ENCODE measurements at places on chromosomes 12 and 14.

GRCh38 chr14:45181329-45181728 is 45.6 kb downstream of the FANCM start:
- DNase-seq: no peak

DNA sequence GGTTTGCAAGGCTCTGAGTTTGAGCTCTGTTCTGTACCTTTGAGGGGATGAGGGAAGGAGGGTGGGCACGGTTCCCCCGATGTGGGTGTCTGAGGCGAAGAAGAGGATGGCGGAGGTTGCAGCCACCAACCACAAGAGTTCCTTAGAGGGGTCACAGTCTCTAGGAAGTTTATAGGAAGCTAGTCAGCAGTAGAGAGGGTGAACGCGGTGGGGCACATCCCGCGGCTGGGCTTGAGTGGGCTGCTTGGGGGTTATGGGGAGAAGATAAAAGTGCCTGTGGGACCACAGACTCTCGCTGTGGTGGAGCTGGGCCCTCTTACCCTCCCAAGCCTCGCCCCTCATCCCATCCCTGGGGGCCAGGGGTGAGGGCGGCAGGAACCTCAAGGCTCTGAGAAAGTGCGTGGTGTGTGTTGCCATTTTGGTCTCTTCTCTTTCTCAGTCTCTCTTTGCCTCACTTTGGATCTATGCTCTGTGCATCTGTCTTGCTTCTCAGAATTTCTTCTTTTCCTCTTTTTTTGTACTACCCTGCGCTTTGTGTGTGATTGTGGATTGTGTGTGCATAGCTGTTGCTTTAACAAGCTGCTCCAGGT is 2.7 kb downstream of the CD4 start:
- no peak for DNase-seq

- DNase-seq: no peak
Observed at GRCh38 chr12:79933532-79934264, 1.2 kb downstream of the PPP1R12A start.

- DNase-seq: no peak
Observed at GRCh38 chr12:94938583-94938982, 64.9 kb downstream of the NDUFA12 start.
